GM23248 (cell line): ENCODE measurements at places on chromosomes 6 and 20. TPM values are rescaled to one million over a fixed set of nuclear protein-coding genes. Genes with fewer than 3 reads are reported as not detected.
A peak's percentile ranks its signal among the peaks of the same experiment; 100 is the strongest.

- DNase-seq = no peak
Measured at GRCh38 chr6:28240471-28240870, 11.6 kb downstream of the ZKSCAN4 start.

DNA sequence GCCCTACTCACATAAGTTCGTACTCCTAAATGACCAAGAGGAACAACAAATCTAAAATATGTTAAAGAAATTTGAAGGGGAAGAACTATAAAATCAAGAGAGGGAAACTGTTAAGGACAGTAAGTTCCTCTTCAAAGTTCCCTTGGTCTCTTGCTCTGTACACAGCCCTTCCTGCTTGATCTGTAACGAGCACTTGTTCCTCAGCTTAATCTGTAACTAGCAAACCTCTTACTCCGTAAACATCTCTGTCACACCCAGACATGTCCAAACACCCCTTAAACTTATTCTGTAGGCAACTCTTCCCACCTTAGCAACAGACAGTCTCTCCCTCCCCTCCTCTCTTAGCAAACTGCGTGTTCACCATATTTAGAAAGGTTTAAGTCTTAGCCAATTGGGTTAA lies 29.9 kb downstream of the PLN start:
- no peak for DNase-seq

GRCh38 chr20:2132461-2132901 lies 30.9 kb downstream of the STK35 start:
- DNase-seq = peak; percentile 72

DNA sequence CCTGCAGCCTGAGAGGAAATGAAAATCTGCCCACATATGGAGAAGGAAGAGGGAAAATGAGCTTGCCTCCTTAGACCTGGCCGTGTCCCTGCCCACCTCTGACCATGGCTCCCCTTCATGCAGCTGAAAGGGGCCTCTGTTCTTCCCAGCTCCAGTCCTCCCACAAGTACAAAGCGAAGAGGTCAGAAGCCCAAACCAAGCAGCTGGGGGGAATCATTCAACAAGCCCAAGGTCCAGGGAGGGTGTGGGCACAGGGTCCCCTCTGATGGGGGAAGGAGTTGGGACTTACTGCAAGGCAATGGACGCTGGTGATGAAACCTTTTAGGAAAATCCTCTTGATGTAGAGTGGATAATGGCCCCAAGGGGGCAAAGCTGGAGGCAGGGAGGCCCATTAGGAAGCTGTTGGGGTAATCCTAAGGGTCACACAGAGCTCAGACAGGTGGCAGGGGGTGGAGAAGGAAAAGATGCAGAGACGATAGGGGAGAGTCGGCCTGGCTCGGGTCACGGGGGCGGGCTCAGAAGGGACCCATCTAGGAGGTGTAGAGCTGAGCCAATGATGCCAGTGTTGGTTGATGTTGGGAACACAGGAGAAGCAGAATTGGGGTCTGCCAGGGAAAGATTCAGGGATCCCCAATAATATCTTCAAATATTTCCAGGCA lies 16.1 kb upstream of the GRM4 start:
- DNase-seq = no peak

- no peak for DNase-seq
Measured at GRCh38 chr6:33013608-33014007, 4.2 kb upstream of the HLA-DOA start.

DNA sequence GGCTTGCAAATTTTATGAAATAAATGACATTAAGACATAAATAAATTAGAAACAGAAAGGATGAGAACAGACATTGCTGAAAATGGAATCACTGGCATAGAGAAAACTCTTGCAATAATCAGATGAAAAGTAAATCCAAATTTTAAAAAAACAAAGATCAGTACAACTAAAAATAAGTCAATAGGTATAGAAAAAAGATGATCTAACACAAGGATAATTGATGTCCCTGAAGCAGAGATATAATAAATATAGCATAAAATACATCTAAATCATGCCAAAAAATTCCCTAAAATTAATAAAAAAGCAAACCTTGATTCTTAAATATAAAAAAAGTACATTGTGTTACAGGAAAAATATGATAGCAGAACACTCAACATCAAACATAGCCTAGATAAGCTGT lies 379.6 kb downstream of the SYNE1 start:
- no peak for DNase-seq

- no peak for DNase-seq
Measured at GRCh38 chr20:37723668-37724067, 29.8 kb downstream of the CTNNBL1 start.

DNA sequence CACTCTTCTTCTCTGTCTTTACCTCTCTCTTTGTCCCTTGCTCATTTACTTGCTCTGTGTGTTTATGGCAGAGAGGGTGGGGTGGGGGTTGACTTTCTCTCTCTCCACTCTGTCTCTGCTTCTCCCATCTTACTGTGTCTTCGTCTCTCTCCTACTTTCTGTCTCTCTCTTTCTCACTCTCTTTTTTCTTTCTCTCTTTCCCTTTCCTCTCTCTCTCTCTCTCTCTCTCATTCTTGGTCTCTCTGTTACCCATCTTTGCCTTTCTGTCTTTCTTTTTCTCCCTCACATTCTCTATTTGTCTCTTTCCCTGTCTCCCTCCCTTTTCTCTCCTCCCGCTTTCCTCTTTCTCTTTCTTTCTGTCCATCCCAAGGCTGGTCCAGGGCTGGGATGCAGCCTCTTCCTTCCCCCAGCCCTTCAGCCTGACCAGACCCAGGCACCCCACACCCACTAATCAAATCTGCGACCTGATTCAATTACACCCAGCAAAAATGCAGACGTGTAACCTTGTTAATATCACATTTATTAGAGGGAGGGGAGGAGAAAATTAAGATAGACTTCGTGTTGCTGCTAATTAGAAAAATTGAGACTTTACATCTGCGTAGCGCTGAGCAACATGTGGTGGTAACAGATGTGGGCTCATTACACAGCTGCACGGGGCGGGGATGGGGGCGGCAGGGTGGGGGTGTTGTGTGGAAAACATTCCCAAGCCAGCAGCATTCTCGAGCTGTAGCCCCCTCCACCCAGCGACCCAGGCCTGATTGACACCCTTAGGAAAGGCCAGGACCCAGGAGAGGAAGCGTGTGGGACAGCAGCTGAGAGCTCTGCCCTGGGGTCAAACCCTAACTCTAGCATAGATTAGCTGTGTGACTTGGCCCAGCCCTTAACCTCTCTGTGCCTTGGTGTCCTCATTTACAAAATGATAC lies 124.9 kb upstream of the MAFB start:
- no peak for DNase-seq

GRCh38 chr6:164346631-164347030 lies 932.1 kb downstream of the QKI start:
- no peak for DNase-seq

- peak; percentile 23 for DNase-seq
Measured at GRCh38 chr6:106247293-106247692, 78.3 kb downstream of the ATG5 start.

DNA sequence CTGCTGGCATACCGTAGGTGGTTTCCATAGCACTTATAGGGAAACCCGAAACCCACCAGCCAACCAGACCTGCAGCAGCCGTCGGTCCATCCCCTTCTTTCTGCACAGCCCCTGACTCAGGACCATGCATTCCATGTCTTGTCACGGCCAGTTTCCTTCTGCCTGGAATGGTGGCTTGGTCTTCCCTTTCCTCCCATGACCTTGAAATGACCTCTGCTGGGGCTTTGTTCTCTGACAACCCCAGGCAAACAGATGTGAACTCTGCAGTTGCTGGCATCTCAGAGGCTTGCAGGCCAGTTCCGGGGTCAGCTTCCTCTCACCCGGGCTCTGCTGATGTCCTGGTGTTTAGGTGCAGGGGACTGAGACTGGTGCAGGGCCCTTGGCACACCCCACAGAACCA lies 250.8 kb downstream of the SMOC2 start:
- no peak for DNase-seq

DNA sequence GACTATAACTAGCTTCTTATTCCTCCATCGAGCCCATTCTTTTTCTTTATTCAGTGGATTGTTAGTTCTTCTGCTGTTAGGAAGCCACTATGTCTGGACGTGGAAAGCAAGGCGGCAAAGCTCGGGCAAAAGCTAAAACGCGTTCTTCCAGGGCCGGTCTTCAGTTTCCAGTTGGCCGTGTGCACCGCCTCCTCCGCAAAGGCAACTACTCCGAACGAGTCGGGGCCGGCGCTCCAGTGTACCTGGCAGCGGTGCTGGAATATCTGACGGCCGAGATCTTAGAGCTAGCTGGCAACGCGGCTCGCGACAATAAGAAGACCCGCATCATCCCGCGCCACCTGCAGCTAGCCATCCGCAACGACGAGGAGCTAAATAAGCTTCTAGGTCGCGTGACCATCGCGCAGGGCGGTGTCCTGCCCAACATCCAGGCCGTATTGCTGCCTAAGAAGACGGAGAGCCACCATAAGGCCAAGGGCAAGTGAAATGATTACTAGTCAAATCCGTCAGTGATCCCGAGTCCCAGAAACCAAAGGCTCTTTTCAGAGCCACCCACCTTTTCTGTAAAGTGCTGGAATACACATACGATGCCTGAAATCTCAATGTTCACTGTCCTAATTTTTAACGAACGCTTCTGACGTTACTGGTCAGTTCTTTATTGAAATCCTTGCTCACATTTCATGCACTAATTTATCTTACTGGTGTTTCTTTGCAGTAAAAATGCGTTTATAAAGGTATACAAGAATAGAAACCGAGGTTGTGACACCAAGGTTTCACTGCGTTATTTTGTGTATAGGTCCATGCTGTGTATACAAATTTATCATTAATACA lies 129.9 kb downstream of the HFE start:
- peak; percentile 92 for DNase-seq

DNA sequence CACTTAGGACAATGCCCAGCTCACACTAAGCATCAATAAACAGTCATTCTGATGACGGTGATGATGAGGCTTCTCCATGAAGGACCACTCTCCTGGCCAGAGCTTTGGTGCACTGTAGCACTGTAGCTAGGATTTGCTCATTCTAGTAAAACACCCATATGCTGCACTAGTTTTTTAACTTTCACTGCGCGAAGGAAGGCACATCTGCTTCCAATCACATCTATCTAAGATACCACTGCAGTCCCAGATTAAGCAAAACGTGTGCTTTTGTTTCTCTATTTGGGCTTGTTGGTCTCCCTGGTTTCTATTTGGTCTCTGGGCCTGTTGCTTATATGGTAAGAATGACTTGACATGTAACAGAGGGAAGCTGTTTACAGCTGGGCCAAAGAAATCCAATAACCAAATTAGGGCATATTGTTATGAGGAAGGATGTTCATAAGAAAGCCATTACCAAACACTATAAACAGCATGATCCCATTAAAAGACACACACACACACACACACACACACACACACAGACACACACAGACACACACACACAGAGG lies 62.4 kb downstream of the FAM229B start:
- peak; percentile 84 for DNase-seq

GRCh38 chr6:134543128-134543527 lies 225.2 kb upstream of the SGK1 start:
- DNase-seq = no peak

DNA sequence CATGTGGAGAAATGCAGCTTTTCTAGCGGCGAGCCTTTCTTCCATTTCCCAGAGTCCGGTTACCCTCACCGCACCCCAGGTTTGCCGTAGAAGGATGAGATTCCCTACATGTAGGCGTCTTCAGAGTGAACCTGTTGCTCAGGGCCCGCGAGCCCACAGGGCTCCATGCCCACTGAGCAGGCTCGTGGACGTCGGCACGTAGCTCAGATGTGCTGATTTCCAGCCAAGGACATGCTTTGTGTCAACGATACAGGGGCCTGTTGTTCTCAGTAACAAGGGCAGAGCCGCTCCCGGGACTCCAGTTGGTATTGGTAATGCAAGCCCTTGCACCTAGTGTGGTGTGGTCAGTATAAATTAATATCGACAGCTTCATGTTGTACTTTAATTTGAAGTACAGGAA lies 159.6 kb downstream of the MTHFD1L start:
- DNase-seq = no peak

Gene ZSCAN16
- 1.2 TPM in 2 replicates for polyA plus RNA-seq

Gene PRICKLE4
- polyA plus RNA-seq = not detected in 2 replicates

Gene FOXS1
- polyA plus RNA-seq = not detected in 2 replicates

Gene RIPPLY2
- polyA plus RNA-seq = not detected in 2 replicates

Gene STMN3
- polyA plus RNA-seq = 18.5 and 18.6 TPM in 2 replicates

Gene MCUR1
- polyA plus RNA-seq = 27.9 and 28.3 TPM in 2 replicates

Gene ASF1A
- polyA plus RNA-seq = 21.5 and 24.7 TPM in 2 replicates

Gene PKHD1
- polyA plus RNA-seq = not detected in 2 replicates

Gene DPPA5
- polyA plus RNA-seq = not detected in 2 replicates

Gene LY6G6C
- polyA plus RNA-seq = not detected in 2 replicates
